ENCODE measurements at places on chromosomes 4 and X.

DNA sequence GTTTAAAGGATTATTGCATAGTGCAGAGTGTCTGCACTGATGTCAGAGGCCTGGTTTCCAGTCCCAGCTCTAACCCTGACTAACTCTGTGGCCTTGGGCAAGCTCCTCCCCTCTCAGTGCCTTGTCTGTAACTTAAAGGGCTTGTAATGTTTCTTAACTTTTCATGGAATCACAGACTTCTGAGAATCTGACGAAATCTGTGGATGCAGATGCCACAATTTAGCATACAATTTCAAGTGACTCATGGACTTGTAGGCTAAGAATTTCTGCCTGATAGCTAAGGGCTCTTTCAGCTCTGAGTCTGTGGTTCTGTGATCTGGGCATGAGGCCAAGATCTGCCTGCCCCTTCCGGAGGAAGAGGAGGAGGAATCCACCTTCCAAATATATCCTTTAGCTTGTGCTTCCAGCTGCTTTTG is 236.9 kb downstream of the AR start:
- DNase-seq = no peak

DNA sequence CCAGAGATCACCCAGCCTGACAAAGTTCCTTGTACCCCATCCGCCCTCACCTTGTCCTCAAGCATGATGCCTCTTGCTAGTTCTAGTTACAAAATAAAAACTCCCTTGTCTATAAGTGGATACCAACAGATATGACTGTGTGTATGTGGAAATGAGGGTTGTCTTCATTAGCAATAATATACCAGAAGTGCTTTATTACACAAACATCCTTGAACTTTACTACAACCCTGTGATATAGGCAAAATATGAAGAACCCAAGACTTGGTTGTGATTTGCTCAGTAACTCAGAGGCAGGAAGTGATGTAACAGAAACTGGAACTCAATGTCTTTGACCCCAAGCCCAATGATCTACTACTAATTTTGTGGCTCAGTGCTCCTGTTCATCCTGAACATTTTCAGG is 97.6 kb downstream of the AKAP4 start:
- DNase-seq = no peak

GRCh38 chrX:77014377-77015372 is 432.5 kb upstream of the FGF16 start:
- DNase-seq = no peak

- DNase-seq = no peak
Observed at GRCh38 chrX:31547816-31548215, 476.0 kb upstream of the FTHL17 start.

- no peak for DNase-seq
Observed at GRCh38 chr4:46937493-46937892, 28.4 kb upstream of the COX7B2 start.

GRCh38 chr4:110196871-110197528 is 1.4 kb downstream of the ELOVL6 start:
- peak; percentile 84 for DNase-seq

DNA sequence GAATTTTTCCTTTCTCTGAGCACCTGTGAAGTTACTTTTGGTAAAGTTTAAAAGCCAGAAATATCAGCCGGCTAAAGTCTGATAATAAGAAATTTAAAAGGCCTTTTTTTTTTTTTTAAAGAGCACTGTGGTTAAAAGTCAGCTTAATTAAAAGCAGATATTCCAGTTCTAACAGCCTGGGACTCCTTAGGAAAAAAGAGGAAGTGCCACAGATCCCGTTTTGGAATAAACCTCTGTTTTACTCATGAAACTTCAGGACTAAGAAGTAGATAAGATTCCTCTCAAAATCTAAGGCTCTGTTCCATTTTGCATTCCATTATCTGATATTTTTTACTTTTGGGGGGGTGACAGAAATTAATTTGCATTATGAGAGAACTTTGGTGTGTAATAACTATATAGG is 37.8 kb downstream of the ABCB7 start:
- DNase-seq = no peak

- no peak for DNase-seq
Observed at GRCh38 chr4:81527115-81527514, 55.4 kb upstream of the RASGEF1B start.

- no peak for DNase-seq
Observed at GRCh38 chrX:153463031-153463430, 7.3 kb downstream of the HAUS7 start.

DNA sequence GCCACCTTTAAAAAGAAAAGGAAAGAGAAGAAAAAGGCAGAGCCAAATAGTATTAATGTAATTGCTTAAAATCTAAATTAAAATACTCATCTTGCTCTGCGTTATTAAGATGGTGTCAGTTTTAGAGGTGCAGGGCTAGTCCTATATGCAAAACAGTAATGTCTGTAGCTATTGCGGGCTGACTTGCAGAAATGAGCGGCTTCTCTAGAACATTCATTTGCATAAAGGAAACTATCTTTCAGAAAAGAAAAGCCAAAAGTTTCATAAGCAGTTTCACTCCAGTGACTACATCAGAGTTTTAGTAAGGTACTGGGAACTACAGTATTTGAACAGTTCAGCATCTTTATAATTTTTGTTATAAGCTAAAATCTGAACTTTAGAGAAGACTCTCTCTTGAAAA is 6.0 kb downstream of the SMAD1 start:
- no peak for DNase-seq

GRCh38 chr4:154743683-154744340 is at the start of gene LRAT:
Gene LRAT, plus strand, starts transcription at chr4:154744000. Its CDS starts 327 bp downstream, at chr4:154744327.
- DNase-seq = peak; percentile 53

- DNase-seq = no peak
Observed at GRCh38 chr4:137363496-137363895, 168.8 kb downstream of the PCDH18 start.

GRCh38 chr4:138770818-138771217 is 244.8 kb upstream of the NOCT start:
- DNase-seq = no peak
